ENCODE measurements at places on chromosomes 12 and 14. TPM values are rescaled to one million over a fixed set of nuclear protein-coding genes. Genes with fewer than 3 reads are reported as not detected.
A peak's percentile ranks its signal among the peaks of the same experiment; 100 is the strongest.

- DNase-seq = peak; percentile 23
These were observed at the start of gene RASSF8 for GRCh38 chr12:25958428-25959070. RASSF8 (plus strand) TSS chr12:25958682; CDS start chr12:26055344, 96,662 bp downstream.

DNA sequence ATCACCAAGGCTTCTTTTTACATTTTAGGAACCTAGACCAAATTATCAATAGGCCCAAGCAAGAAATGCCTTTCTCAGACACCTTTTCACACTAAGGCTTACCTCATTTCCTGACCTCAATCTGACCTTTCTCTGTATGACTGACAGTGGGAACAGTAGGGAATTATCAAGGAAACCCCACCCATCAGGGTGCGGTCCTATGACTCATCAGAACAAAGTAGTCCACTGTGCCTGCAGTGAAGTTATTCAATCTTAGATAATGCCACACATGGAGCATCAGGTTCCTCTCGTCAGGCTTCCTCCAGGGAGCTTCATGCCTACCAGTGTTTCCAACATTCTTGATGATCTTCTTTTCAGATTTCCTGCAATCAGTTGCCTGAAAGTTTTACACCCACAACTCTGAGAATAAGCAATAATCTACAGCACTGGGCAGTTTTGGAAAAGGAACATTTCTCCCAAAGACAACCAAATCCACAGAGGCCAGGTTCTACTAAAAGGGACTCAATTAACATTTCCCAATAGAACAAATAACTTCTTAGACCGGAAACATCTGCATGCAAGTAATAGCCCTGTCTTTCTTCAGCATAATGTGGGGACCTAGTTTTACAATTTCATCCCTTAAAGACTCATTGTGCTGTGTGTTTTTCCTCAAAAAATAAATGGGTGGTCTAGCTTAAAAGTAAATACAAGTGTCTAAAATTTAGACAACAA is 35.9 kb upstream of the TMTC2 start:
- DNase-seq = no peak

DNA sequence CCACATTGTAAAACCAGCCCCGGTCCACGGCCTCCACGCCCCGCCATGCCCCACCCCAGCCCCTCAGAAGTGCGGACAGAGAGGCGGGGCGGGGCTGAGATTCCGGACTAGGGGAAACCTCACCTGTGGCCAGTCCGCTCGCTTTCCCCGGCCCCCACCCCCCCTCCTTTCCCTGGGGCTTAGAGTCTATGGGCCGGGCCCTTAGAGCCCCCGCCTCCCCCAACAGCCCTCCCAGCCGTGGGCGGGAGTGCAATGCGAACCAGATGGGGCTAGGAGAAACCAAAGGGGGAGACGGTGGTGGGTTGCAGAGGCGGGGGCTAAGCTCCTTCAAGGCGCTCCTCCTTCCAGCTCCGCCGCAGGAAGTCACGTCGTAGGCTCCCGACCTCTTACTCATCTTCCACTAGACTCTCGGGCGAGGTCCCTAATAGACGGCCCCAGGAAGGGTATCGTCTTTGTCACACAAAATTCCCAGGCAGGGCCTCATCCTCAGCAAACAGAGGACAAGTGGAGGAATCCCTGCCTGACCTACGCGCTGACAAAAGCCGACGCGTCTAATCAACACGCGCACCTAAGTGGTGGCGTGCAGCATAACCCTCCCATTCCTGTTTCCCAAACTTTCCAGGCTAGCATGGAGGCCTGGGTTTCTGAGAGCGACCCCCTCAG is 1.1 kb upstream of the NAB2 start:
- peak; percentile 94 for DNase-seq

DNA sequence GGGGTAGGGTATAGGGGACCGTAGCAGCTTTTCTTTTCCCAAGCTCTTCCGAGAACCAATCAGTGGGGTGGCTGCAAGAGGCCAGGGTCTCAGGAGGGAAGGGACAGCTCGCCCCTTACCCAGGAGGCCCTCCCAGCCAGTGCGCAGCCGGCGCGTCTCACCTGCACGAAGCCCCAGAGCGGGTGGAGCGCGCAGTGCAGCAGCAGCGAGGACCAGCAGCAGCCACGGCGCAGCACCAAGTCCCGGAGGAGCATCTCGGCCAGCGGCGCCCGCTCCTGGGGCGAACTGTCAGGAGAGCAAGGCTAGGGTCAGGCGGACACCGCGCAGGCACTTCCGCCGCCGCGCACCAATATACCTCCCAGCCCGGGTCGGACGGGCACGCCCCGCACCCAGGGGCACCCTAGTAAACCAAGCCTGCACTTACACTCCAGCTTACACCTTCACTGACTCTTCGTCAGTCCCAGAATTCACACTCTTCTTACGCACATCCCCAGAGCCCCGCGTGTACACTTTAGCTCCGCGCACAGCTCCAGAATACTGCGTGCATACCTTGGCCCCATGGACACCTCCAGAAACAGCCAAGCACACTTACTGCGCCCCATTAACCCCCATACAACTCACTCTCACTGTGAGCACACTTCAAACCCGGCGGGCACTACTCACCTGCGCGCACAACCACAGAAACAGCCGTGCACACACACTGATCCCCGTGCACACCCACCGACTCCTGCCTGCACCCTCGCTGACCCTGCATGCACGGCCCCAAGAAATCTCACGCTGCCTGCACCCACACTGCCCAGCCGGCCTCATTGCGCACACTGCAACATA is 606 bp downstream of the PRIMA1 start:
- DNase-seq = no peak

- DNase-seq = no peak
These were observed 110.1 kb upstream of the TBX3 start for GRCh38 chr12:114794049-114794558.

DNA sequence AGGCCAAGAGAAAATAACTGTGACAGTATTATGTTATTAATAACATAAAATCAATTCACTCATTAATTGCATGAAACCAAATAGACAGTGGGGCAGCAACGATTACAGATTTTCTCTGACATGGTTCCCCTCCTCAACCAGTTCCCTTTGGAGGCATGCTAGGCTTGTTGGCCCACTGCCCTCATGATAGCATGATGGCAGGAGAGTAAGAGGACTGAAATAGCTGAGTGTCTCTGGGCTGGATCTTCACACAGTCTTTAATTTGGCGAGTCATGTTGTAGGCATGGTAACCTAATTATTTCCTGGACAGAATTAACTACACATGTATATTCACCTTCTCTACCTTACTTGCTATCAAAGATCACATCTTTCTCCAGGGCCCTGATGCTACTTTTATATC is 266.2 kb upstream of the PELI2 start:
- no peak for DNase-seq

- no peak for DNase-seq
These were observed 134.4 kb downstream of the LLPH start for GRCh38 chr12:65996146-65996545.

- DNase-seq = no peak
These were observed 101.5 kb downstream of the PDE6H start for GRCh38 chr12:15074351-15074750.

DNA sequence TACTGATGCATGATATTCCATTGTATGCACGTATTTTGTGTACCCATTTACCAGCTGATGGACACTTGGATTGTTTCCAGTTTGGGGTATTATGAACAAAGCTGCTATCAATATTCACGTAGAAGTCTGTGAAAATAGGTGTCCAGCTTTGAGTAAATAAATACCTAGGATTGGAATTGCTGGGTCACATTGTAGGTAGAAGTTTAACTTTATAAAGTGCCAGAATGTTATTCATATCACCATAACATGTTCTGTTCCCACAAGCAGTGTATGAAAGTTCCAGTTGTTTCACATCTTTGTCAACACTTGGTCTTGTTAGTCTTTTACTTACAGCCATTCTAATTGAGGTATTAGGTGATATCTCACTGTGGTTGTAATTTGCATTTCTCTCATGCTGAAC is 108.0 kb upstream of the METAP2 start:
- no peak for DNase-seq

- no peak for DNase-seq
These were observed 24.8 kb downstream of the PRORP start for GRCh38 chr14:35147186-35147585.

The GLS2 gene
- 0.79 TPM for total RNA-seq

The PLA2G1B gene
- 0.90 TPM for total RNA-seq

The CD163 gene
- 19.1 TPM for total RNA-seq

The ZNF384 gene
- total RNA-seq = 19.9 TPM
